Myocyte (in vitro differentiated cells): ENCODE measurements at places on chromosomes 13 and 19.

DNA sequence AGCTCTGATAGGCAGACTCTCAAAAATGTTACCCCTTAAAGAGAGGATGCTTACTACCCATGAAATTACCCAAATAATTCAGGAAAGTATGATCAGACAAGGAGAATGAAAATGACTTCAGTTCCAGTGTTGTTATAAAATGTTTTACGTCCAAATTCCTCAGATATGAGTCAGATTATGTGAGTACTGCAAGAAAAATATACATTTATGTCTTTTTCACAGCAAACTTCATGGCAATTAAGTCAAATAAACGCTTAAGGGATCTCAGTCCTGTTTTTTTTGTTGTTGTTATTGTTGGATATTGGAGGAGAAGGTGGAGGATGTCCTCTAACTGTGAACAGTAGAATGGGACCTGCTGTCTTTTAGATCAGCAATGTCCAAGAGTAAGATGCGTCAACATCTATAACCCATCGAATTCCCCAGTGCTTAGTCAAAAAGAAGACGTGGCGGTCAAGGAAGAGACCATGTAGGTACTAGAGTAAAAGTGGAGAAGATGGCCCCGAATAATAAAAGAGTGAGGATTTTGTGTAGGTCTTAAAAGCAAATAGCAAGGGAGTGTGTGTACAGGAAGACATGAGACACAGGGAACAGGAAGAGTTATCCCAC lies 215.4 kb upstream of the IRS2 start:
- DNase-seq = no peak

GRCh38 chr19:40217027-40217810 lies 965 bp downstream of the TTC9B start:
- DNase-seq = no peak

GRCh38 chr13:65940720-65941119 lies 1289.4 kb downstream of the PCDH9 start:
- DNase-seq = no peak

- no peak for DNase-seq
These were observed 474.6 kb upstream of the ATXN8OS start for GRCh38 chr13:69633044-69633443.

GRCh38 chr19:10631874-10632273 lies 6.5 kb downstream of the SLC44A2 start:
- DNase-seq = no peak

DNA sequence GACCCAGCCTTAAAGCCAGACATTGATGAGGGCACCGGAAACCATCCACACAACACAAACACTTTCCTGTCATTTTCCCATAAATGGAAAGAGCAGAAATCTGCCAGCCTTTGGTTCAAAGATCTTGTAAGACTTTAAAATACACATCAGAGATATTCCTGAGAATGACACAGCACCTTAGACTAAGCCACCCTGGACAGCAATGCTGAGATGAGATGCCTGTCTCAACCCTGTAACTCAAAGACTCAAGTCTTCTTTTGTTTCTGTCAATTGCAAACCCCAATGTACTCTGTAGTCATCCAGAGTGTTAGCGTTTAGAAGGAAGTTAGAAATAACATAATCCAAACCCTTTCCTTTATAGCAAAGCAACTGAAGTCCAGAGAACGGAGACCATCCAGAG lies 119.2 kb downstream of the CCNA1 start:
- DNase-seq = no peak
